ENCODE measurements at places on chromosomes 1 and 21. TPM values are rescaled to one million over a fixed set of nuclear protein-coding genes. Genes with fewer than 3 reads are reported as not detected.

The MR1 gene
- total RNA-seq, result not detected

The FAM72B gene
- total RNA-seq, result 20.7 TPM

The GPR37L1 gene
- 0.13 TPM for total RNA-seq

The LMOD1 gene
- total RNA-seq, result 0.82 TPM

The SLFNL1 gene
- not detected for total RNA-seq

The LYSMD1 gene
- 4.9 TPM for total RNA-seq

The CLEC20A gene
- not detected for total RNA-seq

DNA sequence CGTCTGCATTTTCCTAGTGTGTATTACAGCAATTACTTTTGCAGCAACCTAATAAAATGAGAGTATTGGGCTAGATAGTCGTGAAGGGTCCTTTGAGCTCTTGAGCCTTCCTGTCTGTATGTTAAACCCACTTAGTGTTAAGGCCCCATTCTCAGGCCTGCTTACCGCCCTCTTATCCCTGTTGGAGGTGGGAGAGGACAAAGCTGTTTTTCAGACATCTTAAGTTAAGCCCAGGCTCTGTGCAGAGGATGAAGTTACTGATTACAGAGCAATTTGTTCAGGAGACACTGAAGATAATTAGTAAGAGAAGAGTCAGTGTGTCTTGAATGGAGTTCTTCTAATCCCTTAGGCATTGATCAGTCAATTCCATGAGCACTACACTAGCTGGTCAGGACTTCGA, 114.6 kb downstream of the UCK2 start:
- no peaks in the 10 kb centered on the region for H3K27me3 ChIP-seq
- no peaks in the 10 kb centered on the region for H3K4me1 ChIP-seq

DNA sequence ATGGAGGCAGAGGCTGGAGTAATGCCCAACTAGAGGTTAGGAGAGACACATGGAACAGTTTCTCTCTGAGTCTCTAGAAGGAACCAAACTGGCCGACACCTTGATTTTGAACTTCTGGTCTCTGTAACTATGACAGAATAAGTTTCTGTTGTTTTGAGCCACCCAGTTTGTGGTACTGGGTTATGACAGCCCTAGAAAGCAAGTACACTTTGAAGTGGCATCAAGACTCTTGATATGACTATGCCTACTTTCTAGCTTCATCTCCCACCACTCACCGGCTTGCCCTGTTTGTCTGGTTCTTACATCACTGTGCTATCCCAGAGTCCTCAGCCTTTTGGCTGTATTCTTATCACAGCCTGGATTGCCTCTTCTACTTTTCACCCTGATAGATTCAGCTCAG, 230.3 kb upstream of the USP24 start:
- H3K4me3 ChIP-seq, result no peak overlapping the region
- no peak for DNase-seq
- no peak overlapping the region for H3K27ac ChIP-seq
- no peaks in the 10 kb centered on the region for H3K4me1 ChIP-seq
- no peaks in the 10 kb centered on the region for H3K27me3 ChIP-seq
- no peaks in the 10 kb centered on the region for H3K36me3 ChIP-seq

- no peak overlapping the region for H3K4me3 ChIP-seq
- no peak for DNase-seq
- no peak overlapping the region for H3K27ac ChIP-seq
Observed at GRCh38 chr21:44555200-44555875, 3.3 kb downstream of the KRTAP10-3 start.

GRCh38 chr21:26800970-26801431, 44.2 kb downstream of the ADAMTS1 start:
- H3K27me3 ChIP-seq, result no peaks in the 10 kb centered on the region
- H3K36me3 ChIP-seq, result no peaks in the 10 kb centered on the region
- H3K4me3 ChIP-seq, result no peak overlapping the region
- no peaks in the 10 kb centered on the region for H3K4me1 ChIP-seq
- no peak for DNase-seq

- H3K4me1 ChIP-seq, result no peaks in the 10 kb centered on the region
- H3K27me3 ChIP-seq, result no peaks in the 10 kb centered on the region
- H3K4me3 ChIP-seq, result no peak overlapping the region
- no peak for DNase-seq
- no peaks in the 10 kb centered on the region for H3K36me3 ChIP-seq
Observed at GRCh38 chr1:199616947-199617346, 410.6 kb upstream of the NR5A2 start.

GRCh38 chr1:34115233-34115632, 49.8 kb downstream of the CSMD2 start:
- no peak overlapping the region for H3K27ac ChIP-seq
- H3K4me1 ChIP-seq, result 0 out of 2 replicates have a peak, but pooled peaks cover 3% of the 10 kb centered on the region
- no peak overlapping the region for H3K4me3 ChIP-seq
- H3K27me3 ChIP-seq, result no peaks in the 10 kb centered on the region
- DNase-seq, result no peak

DNA sequence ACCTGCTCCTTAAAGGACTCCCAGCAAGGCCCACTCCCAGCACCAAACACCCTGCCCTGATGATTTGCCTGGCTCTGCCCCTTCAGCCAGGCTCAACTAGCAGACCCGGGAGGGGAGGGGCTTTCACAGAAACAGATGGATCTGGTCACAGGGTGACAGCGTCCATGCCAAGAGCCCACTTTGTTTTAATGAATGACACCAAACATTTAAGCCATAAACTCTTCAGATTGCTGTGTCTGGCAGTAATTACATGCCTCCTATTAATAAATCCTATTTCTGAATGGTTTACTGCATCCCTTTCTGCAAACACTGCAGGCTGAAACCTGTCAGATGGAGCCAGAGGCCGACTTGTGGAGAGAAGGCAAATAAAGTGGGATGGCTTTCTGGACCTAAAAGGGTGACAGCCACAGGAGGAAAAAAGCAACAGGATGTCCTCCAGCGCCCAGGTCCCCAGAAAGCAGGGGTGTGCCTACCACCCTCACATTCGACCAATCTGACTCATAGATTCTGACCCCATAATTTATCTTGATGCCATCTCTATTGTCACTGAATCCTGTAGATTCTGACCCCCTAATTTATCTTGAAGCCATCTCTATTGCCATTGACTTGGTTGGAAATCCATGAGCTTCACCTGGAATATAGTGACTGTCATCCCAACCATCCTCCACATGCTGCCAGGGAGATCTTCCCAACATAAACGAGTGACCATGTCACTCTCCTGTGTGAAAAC, 200.9 kb downstream of the PLPP3 start:
- H3K27me3 ChIP-seq, result no peaks in the 10 kb centered on the region
- H3K4me1 ChIP-seq, result peaks cover 6% of the 10 kb centered on the region
- H3K27ac ChIP-seq, result no peak overlapping the region
- H3K4me3 ChIP-seq, result no peak overlapping the region

Data from H1 (cell line).